Aorta (tissue), 5 donors: ENCODE measurements at places on chromosomes 16 and 17.

DNA sequence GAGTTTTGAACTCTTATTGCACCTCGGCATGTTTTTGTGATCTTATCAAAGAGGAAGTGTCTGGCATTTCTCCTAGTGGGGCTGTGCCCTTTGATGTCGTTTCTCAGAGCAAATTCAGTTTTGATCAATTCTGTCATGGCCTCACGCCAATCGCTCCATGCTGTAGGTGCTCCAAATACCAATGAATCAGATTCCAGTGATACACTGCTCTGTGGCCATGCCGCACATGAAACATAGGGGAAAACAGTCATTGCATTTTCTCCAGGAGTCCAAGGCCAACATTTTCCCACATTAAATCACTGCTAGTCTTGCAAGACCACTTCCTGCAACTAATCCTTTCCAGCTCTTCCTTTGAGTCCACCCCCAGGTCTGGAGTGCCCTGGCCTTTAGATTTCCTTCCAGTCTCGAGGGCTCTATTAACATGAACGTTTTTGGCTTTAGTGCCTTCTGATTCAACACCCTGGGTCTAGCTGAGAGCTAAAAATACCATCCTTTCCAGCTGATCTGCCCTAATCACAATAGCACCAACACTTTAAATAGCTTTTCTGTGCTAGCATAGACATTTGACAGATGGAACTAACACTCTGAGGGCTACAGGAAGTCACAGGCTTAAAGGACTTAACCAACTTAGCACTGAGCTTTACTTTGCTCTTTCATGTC is 18.2 kb upstream of the RASL10B start:
- DNase-seq: peak; percentile 59

- peak; percentile 80 for DNase-seq
Measured at GRCh38 chr17:64001763-64002529, 3.8 kb downstream of the PRR29 start.

DNA sequence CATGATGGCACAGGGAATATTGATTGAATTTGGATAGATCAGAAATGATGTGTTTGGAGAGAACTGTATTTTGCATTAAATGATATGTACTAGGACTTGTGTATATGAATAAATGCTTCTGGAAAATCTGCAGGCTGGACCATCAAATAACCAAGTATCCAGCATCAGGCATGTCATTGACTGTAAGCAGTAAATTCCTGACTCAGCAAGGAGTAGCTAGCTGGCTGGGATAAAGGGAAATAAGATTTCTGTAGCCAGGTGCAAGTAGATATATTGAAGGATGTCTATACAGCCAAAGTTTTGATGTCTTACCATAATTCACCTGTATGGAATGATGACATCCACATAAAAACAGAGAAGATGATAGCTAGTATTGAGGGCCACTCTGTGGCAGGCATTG is 809.6 kb downstream of the CDH11 start:
- no peak for DNase-seq

DNA sequence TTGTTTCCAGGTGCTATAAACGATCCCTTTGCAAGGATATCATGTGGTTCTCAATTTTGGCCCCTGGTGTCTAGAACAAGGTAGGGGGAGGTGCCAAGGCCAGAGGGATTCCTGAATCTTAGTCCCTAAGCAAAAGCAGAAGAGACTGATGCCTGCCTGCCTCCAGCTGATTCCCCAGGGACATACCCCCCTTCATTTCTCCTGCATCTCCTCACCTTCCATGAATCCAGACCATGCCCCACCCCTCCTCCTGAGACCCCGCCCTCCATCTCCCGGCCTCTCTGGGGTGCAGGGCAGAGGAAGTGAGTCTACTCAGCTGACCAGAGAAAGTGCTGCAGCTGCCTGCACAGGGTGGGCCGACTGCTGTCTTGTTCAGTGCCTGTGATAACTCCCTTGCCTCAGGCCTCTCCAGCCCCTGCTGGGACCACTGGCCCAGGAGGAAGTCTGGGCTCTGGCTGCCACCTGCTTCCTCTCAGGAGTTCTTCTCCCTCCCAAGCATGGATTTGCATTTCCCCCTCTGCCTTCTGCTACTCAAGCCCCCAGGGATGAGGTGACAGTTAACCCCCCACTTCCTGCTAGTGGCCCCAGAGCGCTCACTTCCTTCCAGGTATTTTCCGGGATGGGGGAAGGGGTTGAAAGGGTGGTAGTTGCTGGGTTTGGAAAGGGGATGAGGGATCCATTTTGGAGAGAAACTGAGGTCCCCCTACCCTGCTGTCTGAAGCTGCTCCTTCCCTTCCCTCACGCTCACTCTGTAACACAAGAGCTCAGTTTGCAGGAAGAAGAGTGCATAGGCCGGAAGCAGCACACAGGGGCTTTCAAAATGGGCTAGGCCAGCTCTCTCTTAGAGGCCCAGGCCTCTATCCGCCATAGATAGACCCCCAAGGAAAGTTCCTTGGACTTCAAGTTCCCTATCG is 10.5 kb upstream of the TSPOAP1 start:
- DNase-seq: peak; percentile 76

DNA sequence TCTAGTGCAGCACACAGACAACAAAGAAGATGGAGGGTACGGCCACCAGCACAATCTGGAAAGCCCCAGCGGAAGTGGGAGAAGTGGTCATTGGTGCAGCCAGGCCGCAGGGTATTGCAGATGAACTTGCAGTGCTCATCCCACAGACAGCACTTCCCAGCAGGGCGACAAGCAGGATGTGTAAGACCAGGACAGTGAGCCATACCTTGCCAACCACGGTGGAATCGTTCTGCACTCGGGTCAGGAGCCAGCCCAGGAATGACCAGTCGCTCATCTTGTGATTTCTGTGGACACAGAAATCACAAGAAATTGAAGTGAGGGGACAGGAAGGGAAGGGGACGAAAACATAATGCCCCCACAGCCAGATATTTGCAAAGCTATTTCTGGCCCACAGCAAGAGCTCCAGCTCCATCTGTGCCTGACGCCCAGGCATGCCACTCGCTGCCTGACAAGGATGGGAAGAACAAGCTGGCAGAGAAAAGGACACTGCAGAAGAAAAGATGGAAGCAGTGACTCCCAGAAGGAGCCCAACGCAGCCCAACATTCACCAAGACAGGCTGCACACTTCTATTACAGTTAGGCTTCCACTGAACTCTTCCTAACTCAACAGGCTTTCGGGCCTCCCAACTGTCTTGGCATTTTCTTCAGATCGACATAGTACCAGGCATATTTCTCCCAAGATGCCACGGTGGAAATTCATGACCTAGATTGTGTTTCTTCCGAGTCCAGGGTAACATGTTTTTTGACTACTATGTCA is 17.5 kb upstream of the MYO18A start:
- no peak for DNase-seq

GRCh38 chr16:9264067-9264466 is 172.6 kb downstream of the HAPSTR1 start:
- DNase-seq: no peak

- no peak for DNase-seq
Measured at GRCh38 chr16:73447846-73448245, 399.9 kb upstream of the ZFHX3 start.

DNA sequence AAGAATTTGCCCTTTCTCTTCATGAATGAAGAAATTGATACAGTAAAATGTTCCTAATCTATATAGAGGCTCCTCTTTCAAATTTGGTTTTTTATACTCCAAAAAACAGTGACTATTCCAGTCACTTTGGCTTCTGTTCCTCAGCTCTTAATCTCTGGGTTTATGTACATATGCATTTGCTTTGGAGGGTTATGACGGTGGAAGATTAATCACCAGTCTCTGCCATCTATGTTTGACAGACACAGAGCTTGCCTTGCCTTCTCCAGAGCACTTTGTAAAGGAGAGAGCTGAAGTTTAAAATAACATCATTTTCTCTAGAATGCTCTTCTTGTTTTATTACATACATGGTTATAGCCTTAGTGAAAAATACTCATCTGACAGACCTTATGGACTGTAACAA is 99.3 kb downstream of the NLK start:
- no peak for DNase-seq

- DNase-seq: no peak
Measured at GRCh38 chr16:1106659-1107058, 10.6 kb upstream of the C1QTNF8 start.

DNA sequence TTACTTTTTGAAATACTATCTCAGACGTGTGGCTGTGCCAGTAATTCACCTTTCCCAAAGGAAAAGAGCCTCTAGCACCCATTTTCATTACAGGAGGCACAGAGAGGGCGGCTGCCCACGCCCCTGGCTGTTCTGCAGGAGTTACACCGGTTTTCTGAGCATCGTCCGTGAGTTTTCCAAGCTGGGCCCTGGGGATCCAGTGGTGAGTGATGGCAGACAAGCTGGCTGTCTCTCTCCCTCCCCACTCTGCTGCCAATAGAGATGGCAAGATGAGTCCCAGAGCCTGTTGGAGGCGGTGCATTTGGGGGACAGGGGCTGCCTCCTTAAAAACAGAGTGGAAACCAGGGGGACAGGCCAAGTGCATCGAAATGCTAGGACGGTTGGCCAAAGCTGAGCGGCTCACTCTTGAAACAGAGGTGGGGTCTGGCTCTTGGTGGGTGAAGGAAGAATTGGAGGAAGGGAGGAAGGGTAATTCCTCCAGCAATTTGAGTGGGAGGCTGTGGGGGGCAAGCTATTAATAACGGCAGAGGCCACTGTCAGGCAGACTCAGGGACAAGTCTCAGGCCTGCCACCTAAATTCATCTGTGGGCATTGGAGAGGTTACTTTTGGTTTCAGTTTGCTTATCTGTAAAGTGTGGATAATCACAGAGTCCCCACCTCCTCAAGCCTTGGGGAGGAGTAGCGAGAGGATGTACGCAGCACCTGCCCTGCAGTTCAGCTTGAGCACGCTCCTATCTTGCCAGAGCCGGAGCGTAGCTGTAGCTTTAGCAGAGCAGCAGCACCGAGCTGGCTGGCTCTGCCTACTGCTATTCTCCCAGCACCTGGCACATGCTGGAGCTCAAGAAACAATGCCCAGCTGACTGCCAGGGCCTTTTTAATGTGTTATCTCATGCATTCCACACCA is 7.5 kb upstream of the NOS2 start:
- DNase-seq: no peak

- DNase-seq: peak; percentile 9
Measured at GRCh38 chr16:84446596-84447392, 57.7 kb downstream of the MEAK7 start.

GRCh38 chr17:79188048-79188447 is 113.4 kb downstream of the ENGASE start:
- no peak for DNase-seq

- DNase-seq: no peak
Measured at GRCh38 chr16:15781650-15782049, 75.2 kb downstream of the MYH11 start.

DNA sequence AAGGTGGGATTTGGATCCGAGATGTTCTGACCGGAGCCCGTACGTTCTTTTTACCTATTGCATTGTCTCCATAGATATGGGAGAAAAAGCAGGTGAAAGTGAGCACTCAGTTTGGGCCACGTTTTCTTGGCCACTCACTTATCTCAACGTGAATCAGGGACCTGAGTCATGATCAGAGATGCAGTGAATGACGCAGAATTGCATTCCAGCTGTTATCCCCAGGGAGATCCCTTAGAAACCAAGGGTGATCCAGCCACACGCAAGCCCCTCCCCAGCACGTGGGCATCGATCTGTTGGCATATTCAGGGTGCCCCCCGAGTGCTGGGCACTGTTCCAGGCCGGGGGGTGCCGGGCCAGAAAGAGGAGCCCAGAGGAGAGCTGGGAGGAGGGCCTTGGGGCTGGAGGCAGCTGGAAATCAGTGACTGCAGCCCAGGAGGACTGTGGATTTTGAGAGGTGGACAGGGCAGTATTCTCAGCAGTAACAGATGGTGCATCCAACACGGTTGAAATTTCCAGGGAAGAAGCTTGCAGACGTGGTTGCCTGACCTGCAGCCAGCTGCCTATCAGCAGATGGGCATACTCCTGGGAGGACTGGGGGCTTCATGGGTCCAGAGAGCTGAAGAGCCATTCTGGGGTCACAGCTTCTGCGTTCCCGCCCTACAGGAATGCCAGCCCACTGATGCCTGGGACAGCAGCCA is 87.2 kb upstream of the CACNG5 start:
- DNase-seq: no peak

DNA sequence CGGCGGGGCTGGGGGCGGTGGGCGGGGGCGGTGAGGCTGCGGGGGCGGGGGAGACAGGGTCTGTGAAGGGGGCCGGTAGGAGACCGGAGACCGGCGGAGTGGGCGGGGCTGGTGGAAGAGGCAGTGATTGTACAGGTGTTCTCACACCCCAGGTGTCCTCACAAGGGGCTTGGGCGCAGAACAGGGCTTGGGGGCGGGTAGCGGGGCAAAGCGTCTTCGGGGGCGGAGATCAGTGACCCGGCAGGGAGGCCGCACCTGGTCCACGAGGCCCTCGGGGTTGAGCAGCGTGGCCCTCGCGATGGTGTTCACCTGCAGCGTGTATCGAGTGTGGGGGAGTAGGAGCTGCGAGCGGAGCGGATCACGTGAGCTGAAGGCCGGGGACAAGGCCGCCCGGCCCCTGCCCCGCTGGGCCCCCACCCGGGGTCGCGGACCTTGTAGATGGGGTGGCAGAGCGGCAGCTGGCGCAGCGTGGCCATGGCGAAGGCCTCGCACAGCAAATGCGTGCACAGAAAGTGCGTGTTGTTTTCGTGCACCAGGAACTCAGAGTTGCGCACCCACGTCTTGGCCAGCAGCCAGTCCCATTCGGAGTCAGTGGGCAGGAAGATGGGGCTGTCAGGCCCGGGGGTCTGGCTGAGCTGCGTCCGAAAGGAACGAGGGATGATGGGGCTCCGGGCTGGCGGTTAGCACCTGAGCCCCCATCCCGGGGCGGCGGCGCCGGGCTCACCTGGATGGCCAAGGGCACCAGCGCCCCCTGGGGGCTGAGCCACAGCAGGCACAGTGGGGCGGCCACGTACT is 8.5 kb downstream of the ALOXE3 start:
- peak; percentile 69 for DNase-seq

DNA sequence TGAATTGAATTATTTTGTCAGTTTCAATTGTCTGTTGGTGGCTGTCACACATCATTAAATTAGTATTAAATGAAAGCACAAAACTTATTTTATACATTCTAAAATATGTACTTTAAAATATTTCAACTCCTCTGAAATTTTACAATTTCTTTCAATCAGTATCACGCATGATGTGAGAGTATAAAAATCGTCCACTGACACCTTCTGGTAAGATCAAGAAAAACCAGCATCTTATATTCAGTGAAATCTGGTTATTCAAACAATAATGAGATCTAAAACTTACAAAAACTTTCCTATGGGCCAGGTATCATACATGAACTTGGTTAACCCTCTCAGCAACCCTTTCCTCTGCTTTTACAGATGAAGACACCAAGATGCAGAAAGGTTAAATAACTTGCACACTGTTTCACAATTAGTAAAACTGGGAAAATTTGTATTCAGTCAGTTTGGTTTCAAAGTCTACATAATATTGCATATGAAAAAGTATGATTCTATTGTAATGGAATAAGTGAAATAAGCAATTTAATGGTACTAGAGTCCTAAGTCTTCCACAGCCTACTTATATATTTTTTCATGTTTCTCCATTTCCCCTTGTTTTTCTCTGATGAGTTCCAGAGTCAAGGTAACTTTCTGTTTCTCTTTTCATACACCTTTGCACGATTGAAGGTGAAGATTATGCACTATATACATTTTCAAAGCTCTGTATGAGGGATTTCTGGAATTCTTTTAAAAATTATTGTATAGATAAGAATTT is 58.7 kb downstream of the EFCAB5 start:
- no peak for DNase-seq
